ENCODE measurements at places on chromosomes 4 and X.

GRCh38 chr4:128590034-128590740 lies 219.3 kb upstream of the JADE1 start:
- no peak for DNase-seq

GRCh38 chr4:134567461-134567860 lies 365.9 kb upstream of the PABPC4L start:
- DNase-seq = no peak

- DNase-seq = no peak
Observed at GRCh38 chr4:40337523-40337922, 2.4 kb downstream of the CHRNA9 start.

DNA sequence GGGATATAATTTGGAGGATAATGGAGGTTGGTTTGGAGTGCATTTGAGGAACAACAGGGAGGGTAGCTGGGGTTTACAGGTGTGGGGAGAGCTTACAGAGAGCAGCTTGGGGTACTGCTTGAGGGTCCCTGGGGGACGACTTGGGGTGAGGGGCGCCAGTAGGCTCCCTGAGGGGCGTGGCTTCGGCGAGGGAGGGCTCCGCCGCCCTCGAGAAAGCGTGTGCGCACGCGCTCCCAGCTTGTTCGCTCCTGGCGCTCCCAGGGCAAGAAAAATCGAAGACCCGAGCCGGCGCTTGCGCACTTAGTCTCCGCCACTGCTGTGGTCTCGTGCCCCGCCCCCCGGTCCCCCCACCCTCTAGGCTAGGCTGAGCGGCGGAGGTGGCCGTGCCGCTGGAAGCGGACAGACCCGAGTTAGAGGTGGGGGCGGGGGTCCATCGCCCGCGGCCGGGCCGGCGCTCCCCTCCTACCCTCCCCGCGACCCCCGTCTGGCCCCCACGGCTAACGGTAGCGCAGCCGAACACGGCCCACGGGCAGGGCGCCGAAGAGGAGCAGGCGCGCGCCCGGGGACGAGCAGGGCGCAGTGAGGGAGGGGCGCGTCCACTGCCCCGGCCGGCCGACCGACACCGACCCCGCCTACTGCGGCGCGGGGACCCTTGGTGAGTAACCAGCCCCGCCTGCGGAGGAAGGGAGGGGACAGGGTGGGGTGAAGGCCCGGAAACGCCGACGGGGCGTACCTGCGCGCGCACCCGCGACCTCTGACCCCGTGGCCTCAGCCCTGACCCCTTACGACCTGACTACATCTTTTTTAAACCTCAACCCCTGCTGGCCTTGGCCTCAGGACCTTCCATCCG lies 5.4 kb upstream of the CCDC120 start:
- peak; percentile 53 for DNase-seq

DNA sequence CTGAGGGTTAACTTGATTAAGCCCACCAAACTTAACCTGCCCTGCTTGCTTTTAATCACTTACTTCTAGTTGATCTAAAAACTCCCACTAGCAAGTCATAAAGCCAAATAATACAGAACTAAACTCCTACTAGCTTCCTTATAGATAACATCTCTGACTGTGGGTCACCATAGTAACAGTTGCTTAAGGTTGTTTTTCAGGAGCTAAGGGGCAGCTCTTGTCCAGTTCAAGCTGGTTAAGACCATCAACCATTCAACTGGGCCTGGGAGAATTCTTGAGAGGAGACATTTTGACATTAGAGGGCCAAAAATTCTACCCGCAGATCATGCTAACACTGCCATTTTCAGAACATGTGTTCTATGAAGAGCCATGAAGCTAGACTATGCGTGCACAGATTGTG lies 67.0 kb downstream of the UCHL1 start:
- no peak for DNase-seq

GRCh38 chr4:189305500-189305899 lies 635.2 kb upstream of the FRG1 start:
- DNase-seq = no peak

DNA sequence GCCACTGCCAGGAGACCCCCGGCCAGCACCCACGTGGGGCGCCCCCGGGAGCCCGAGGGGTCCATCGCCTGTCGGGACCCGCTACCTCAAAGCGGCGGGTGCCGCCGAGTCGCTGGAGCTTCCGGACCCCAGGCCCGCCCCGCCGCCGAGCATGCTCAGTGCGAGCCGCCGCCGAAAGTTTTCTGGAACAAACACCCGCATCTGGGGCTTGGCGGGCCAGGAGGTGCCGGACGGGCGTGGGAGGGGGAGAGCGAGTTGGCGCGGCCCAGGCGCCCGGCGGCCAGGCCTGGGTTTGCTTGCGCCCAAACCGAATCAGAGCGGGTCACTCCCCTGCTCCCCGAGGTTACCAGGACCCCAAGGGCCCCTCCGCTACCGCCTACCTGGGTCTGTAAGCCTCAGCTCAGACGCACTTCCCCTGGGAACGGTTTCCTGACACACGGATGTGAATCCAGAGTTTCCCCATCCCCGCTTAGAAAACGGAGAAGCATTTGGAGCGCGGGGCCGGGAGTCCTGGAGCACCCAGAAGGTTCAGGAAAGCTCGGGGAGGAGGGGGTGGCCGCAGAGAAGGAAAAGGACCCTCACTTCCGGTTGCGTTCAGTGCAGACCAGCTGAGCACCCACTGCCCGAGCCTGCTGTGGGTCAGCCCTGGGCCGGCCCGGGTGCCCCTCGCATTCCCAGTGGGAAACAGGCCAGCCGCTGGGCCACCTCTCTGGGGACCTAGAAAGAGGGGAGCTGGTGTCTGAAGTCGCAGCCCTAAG lies at the start of gene EVC2:
Gene EVC2 (minus strand): TSS at position 111 of the 758 bp plus-strand sequence. CDS start 46 bp downstream, at position 65.
- DNase-seq = no peak

- DNase-seq = no peak
Observed at GRCh38 chr4:139704915-139705485, 39.4 kb downstream of the MGST2 start.

- no peak for DNase-seq
Observed at GRCh38 chrX:56113785-56114436, 118.2 kb upstream of the KLF8 start.

- DNase-seq = peak; percentile 32
Observed at GRCh38 chrX:16664074-16664473, 14.1 kb downstream of the S100G start.

- no peak for DNase-seq
Observed at GRCh38 chr4:97153042-97153441, 990.2 kb downstream of the STPG2 start.

DNA sequence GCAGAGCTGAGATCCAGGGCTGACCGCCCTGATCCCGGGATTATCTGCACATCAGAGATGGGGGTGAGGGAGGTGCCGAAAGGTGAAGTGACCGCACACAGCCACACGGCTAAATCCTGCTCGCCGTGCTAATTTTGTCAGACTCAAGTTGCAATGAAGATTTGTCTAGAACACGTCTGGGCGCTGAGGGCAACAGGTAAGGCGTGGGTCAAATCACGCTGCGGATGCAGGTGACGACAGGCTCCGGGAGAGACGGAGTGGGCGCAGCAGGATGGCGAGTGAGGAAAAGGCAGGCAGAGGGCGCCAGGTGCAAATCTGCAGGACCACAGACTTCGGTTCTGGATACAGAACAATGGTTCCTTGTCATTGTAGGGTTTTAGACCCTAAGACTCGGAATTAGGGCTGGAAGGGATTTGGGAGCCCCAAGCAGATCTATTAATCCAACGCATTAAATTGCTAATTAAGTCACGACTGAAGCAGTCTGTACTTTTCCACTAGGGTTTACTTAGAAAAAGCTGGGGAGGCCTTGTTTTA lies 1.9 kb upstream of the TBC1D14 start:
- no peak for DNase-seq

DNA sequence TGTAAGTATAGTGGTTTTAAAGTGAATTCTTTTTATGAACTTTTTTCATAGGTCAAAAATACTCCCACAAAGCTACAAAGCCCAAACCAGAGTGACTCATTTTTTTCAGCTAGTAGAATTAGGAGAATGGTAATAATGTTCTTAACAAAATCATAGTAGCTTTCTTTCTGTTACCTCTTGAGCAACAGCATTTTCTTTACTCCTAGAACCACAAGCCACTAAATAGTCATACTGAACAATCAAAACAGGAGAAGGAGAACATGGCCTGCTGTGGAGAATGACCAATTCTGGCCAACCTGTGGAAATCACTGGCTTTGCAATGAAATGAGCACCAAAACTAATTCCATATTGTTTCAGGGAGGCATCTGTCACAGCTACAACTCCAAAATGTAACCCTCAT lies 112.9 kb downstream of the AMMECR1 start:
- no peak for DNase-seq

GRCh38 chr4:102403116-102403515 lies 57.8 kb upstream of the SLC39A8 start:
- no peak for DNase-seq

DNA sequence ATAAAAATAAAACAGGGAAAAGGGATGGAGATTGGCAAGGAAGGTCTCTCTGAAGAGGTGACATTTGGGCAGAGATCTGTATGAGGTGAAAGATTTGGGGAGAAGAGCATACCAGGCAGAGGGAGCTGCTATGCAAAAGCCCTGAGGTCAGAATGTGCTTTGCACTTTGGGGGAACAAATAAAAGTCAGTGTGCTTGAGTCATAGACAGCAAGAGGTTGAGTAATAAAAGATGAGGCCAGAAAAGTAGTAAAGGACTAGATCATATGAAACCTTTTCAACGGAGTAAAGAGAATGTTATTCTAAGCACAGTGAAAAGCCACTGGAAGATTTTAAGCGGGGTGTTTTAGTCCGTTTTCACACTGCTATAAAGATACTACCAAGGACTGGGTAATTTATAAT lies 76.5 kb upstream of the TEX13A start:
- DNase-seq = no peak

GRCh38 chr4:79528241-79528706 lies 120.2 kb upstream of the GK2 start:
- peak; percentile 1 for DNase-seq

GRCh38 chr4:14855719-14856061 lies 146.6 kb upstream of the CPEB2 start:
- no peak for DNase-seq

DNA sequence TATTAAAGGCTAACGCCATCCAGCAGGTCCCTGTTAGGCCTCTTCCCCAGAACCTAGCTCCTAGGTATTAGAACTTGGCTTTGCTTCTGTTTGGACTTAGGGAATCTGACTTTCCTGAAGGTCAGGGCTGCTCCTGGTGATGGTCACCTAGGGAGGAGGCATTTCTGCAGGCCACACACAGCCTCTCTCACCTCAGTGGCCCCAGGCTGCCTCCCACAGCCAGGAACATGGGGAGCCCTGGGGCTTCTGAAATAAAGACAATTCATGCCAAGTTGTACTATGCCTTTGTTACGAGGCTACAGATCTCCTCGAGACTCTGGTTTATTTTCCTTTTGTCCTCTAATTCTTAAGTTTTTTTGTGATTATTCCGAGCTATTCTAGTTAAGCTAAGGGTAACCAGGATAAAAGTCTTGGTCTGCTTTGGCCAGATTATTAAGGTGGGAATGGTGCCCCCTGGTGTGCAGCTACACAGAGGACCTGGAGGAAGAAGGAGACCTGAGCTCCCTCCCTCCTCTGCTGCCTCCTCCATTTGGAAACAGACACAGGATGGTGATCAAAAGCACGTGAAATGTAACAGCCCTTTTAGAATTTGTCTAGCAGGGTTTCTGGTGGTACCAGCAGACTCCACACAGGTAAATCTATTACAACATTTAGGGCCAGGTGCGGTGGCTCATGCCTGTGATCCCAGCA lies 131.0 kb downstream of the DCLK2 start:
- DNase-seq = no peak

- DNase-seq = no peak
Observed at GRCh38 chr4:8202108-8203051, 3.3 kb downstream of the SH3TC1 start.

DNA sequence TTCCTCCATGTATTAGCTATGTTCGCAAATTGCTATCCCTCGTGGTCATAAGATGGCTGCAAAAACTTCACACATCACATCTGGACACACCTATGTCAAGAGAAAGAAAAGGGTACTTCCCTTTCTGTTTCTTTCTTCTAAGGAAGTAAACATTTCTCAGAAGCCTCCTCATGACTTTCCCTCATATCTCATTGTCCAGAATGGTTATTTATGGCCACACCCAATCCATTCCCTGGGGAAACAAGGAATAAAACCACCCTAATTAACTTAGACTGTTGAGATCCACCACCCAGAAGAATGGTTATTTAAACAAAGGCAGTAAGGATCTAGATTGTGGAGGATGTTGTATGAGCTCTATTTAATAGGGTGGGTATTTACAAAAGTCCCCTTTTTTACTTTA lies 160.8 kb upstream of the LNX1 start:
- no peak for DNase-seq

GRCh38 chr4:6337331-6337935 lies 67.8 kb downstream of the WFS1 start:
- DNase-seq = no peak

Measured in naive thymus-derived CD4-positive, alpha-beta T cell (primary cell).